ENCODE measurements at places on chromosomes 6 and 20.
A peak's percentile ranks its signal among the peaks of the same experiment; 100 is the strongest.

DNA sequence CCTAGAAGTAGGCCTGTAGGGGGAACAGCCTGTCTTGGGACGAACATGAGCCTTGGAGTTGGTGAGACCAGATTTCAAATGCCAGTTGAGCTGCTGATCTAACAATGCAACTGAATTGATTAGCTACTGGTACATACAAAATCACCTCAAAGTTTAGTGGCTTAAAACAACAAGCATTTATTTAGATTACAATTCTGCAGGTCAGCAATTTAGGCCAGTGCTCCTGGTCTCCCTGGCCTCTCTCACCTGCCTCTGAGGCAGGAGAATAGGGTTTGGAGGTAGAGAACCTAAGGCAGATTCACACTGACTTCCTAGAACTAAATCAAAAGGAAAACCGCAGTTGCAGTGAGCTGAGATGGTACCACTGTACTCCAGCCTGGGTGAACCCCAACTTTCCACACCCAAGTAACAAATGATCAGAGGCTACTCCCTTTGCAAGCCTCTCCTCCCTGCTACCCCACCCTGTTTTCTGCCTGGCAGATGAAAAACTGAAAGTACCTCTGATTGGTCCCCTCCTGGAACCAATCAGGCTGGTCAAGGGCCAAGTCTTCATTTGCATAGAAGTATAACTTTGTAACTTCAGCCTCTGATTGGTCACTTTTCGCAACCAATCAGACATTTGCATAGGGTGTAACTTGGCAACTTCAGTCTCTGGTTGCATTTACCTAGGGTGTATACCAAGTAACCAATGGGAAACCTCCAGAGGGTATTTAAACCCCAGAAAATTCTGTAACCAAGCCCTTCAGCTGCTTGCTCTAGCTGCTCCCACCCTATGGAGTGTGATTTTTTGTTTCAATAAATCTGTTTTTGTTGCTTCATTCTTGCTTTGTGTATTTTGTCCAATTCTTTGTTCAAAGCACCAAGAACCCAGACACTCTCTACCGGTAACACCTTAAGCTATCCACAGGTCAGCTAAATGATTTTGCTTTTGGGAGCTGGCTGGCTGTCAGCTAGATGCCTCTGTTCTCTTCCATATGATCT lies 8.1 kb upstream of the UBR2 start:
- peak; percentile 8 for DNase-seq

- DNase-seq = no peak
Observed at GRCh38 chr6:121733234-121733633, 297.8 kb downstream of the GJA1 start.

GRCh38 chr6:151747896-151748295 lies 59.6 kb upstream of the ESR1 start:
- no peak for DNase-seq

DNA sequence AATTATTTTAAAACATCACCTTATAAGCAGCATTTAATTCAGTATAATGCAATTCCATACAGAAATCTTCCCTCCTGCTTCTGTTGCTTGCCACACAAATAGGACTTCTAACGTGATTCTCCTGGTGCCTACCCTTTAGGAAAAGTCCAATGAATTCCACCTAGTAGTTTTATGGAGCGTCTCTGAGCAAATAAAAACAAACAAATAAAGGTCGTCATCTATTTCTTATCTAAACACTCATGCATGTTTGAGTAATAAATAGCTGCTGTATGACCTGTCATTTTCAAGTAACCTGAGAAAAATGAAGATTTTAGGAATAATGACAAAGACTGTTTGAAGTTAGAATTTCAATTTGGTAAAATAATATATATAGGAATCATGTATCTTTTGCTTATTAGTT lies 102.7 kb downstream of the BMP5 start:
- DNase-seq = no peak

- no peak for DNase-seq
Observed at GRCh38 chr6:113451049-113451448, 406.1 kb upstream of the MARCKS start.

GRCh38 chr20:61982191-61982950 lies 83.3 kb downstream of the TAF4 start:
- no peak for DNase-seq

- no peak for DNase-seq
Observed at GRCh38 chr6:96687121-96687520, 124.2 kb downstream of the FHL5 start.

GRCh38 chr6:157271911-157272310 lies 51.4 kb downstream of the TMEM242 start:
- no peak for DNase-seq

DNA sequence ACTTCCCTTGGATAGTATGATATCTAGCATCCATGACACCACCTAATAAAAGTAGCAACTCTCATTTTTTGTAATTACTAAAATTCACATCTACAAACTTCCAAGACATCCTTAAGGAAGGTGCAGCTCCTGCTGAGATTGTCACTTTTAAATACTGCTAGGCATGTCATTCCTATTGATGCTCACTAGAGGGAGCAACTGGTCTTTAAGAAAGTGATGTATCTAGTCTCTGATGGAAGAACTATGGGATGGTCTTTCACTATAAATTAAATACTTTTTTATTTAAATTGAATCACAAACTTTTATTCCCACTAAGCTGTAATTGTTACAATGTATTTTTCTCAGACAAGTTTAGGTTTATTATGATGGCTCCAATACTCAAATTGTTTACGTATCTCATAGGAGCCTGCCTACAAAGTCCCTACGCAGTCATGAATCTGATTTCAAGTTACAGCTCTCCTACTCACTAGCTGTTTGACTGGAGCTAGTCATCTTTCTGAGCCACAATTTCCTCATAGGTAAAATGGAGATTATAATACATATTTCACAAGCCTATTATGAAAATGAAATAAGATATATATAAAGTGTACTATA lies 8.1 kb upstream of the TSPYL1 start:
- DNase-seq = peak; percentile 34

DNA sequence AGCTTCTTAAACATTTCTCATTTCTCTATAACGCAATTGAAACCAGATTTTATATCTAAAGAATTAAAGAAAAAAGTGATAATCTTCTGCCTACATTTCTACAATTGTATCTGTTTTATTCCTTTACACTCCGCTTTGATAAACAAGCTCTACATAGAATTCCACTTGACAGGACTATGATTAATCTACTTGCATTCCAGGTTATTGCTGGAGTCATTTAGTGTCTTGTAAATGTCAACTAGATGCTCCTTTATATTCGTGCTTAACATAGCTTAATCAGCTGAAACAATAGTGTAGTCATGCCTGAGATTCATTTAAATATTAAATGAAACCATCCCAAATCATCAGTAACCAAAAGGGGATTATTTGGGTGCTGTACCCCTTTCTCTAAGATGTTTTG lies 284.0 kb downstream of the TRDN start:
- DNase-seq = no peak
